ENCODE measurements at places on chromosomes 5 and 9. TPM values are rescaled to one million over a fixed set of nuclear protein-coding genes. Genes with fewer than 3 reads are reported as not detected.

- DNase-seq = no peak
These were observed 47.5 kb upstream of the NRARP start for GRCh38 chr9:137349471-137350033.

- no peak for DNase-seq
These were observed 779 bp upstream of the VCAN start for GRCh38 chr5:83470526-83471404.

DNA sequence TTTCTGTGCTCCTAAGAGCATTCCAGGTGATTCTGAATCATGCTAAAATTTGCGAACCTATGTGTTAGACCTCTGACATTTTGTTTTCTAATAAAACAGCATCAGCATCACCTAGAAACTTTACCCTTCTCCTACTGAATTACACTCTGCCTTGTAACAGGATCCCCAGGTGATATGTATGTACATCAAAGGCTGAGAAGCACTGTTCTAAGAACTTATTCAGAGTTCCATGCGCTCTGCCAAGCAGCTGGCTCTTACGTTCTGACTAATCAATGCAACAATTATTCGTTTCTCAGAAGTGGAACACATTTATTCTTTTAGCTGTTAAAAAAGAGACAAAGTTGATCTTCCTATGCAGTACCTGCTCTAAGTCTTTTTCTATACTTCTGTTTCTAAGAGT, 228.6 kb downstream of the SLF1 start:
- no peak for DNase-seq

GRCh38 chr9:106962615-106963363, 99.8 kb downstream of the ZNF462 start:
- no peak for DNase-seq

- no peak for DNase-seq
These were observed 52.3 kb downstream of the NTNG2 start for GRCh38 chr9:132214027-132214622.

DNA sequence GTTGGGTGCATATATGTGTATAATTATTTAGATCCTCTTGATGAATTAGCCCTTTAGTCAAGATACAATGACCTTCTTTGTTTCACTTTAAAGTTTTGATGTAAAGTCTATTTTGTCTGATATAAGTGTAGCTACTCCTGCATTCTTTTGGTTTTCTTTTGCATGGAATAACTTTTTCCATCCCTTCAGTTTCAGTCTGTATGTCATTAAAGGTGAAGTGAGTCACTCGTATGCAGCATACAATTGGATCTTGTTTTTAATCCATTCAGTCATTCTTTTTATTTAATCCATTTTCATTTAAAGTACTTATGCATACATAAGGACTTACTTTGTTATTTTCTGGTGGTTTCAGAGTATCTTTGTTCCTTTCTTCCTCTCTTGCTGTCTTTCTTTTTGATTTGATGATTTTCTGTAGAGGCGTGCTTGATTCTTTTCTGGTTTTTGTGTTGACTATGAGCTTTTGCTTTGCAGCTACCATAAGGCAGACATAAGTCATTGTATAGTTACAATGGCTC, 36.3 kb upstream of the FAM120A start:
- DNase-seq = no peak

- DNase-seq = no peak
These were observed 11.5 kb downstream of the ANXA6 start for GRCh38 chr5:151146061-151146460.

DNA sequence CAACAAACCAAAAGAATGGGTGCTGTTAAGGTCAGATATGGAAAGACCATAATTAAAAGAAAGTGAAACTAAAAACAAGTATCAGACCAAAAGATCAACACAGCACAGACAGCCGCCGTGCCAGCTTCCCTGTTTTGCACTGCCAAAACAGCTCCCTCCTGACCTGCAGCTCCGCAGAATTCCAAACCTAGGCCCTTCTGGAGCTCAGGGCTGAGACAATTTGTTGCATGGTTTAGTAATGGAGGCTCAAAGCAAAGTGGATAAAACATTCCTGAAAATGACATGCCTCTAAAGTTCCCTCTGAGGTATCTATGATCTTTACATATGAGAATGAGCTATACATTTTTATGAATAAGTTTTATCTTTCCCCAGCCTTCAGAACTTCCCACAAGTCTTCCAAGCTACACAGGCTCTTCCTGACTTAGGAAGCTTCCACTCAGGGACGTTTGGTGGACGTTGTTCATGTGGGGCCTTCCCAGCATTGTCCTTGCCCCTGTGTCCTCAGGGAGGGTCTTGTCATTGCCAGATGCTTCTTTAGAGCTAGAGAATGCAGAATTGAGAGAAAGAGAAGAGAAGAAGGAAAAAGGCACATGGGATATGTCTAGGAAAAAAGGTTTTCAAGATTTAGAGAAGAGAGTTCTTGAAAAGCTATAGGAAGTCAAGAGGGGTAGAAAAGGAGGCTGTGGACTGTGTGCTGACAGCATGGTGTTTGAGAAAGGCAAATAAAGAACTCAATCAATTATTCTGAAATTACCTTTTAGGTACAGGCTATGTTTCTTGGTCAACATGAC, 28.4 kb upstream of the SSBP2 start:
- no peak for DNase-seq

DNA sequence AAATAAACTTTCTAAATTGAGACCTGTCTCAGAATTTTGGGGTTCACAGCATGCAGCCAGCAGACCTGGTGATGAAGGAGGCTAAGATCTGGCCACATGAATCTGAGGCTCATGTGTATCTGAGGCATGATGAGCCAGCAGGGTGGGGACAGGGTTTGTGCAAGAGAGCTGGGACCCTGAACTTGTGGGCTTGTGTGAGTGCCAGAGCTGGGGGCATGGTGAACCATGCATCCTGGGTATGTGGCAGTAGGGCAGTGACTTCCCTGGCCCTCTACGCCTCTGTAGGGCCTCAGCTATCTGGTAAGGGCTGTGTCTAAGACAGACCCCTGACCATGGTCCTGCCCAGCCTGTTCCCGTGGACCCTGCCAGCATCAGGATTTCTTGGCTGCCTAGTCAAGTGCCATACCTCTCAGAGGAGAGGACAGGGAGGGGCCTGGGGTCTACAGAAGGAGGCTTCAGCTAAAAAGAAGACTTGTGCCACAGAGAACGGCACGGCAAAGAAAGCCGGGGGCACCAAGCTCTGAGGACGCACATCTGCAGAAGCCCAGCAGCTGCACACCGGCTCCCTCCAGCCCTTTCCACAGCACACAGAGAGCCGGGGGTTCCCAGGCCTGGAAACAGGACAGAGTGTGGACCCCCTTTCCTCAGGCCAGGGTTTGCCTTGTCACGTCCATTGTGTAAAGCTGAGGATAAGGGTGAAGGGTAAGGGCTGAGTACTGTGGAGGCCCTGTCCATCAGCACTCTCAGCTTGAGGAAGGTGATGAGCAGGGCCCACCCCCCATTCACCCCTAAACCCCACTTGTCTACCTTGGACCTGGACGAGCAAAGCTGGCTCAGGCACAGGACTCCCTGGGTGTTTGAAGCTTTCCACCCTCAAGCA, 130.1 kb downstream of the MRPL36 start:
- no peak for DNase-seq

Gene FAM151B
- total RNA-seq = 0.06 TPM

Gene PCDHGA11
- 2.6 TPM for total RNA-seq

Measured in epithelial cell of proximal tubule (primary cell).